Activated T-cell treated with anti-CD3 and anti-CD28 coated beads, Interleukin-2, amount 50 U/mL, for 48 hours (primary cell): ENCODE measurements at places on chromosomes 2 and 18.

GRCh38 chr2:112721819-112722522 lies 1.2 kb downstream of the NT5DC4 start:
- DNase-seq = no peak

DNA sequence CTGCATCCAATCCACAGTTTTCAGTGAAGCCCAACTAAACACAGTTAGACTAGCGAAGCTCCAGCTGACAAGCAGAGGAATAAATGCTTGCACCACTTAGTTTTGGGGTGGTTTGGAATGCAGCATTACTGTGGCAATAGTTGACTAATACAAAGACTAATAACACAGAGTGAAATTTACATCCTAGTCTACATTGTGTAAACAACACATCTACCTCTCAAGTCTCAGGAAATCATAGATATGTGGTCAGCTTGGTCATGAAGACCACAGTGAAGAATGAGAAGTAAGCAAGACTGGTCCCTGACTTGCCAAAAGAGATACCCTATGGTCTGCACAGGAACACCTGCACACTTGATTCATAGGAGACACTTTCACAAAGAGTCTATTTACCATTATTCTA lies 155.1 kb upstream of the TANK start:
- DNase-seq = no peak

GRCh38 chr2:41903474-41904135 lies 144.2 kb upstream of the PKDCC start:
- no peak for DNase-seq

- no peak for DNase-seq
These were observed 484.1 kb downstream of the DCC start for GRCh38 chr18:52824126-52824525.

GRCh38 chr2:126886211-126886915 lies 12.3 kb upstream of the TEX51 start:
- DNase-seq = peak; percentile 80

DNA sequence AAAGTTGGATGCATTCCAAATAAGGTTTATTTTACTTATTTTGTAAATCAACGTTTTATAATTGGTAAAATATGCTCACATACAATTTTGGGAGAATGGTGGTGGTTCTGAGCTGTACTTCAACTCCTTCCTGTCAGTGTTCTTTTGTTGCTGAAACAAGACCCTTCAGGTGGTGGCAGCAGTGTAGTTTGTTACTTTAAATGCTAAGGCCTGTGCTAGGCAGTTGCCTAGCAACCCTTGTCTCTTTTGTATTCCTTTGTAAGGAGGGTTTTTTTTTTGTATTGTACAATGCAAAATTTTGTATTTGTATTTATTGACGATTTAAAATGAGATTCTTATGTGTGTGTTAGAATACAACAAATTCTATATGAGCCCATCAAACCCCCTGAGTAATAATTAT lies 166.0 kb upstream of the FAM98A start:
- no peak for DNase-seq

- no peak for DNase-seq
These were observed 281.3 kb downstream of the AGPS start for GRCh38 chr2:177673602-177674595.

DNA sequence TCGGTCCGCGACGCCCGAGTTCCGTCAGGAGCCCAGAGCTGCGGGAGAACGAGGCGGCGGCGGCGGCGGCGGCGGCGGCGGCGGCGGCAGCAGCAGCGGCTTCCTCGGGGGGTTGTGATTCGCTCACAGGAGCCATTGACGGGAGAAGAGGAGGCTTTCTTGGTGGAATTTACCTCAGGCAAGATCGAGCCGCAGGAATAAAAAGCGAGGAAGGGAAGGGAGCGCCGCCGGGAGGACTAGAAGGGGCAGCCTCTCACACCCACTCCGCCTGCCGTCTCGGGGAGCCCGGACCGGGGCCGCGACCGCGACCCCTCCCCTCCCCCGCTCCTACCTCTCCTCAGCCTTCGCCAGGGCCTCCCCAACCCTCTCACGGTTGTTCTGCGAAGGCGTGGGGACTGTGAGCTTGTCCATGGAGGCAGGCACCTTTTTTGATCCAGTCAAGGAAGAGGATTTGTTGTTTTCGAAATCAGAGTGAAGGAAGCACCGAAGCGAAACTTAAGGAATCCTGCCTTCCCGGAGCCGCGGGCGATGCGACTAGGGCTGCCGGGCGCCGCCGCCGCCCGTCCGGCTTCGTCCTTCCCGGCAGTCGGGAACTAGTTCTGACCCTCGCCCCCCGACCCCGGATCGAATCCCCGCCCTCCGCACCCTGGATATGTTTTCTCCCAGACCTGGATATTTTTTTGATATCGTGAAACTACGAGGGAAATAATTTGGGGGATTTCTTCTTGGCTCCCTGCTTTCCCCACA lies 506 bp downstream of the BMPR2 start:
- DNase-seq = peak; percentile 67

DNA sequence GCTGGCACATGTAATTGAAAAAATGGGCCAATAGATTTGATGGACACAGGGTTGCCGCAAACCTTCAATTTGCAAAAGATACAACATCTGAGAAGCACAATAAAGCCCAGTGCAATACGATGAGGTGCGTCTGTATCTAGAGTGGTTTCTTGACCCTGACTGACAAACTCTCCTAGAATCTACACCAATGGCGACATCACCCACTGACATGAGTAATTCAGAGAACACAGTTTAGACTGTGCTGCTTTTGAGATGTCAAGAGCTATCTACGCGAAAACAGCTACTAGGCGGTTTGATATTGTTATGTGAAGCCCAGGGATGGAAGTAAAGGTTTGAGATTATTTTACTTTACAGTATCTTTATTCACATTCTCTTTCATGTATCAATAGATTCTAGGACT lies 104.9 kb downstream of the EIPR1 start:
- no peak for DNase-seq

DNA sequence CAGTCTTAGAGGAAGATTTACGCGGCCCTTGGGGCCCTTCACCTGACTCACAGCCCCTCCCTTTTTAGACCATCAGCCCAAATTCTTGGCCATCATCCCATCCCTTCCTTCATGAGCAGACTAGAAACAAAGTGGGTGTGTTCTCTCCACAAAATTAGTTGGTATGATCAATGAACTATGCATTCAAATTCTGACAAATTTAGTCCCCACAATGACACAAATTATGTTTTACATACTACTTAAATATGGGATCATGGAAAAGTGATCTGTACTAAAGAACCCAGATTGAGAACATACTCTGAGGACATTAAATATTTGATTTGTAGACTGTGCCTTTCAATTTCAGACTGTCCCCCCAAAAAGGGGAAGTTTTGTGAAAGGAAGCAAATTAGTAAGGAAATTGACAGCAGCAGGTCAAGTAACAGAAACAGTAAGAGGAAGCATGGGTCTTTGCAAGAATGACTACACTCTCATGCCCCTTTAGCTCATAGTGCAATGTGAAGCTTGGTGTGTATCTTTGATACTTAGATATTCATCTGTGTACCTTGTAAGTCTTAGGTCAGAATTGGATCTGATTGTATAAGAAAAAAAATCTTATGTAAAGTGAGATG lies 2.2 kb upstream of the MAPRE2 start:
- no peak for DNase-seq

- no peak for DNase-seq
These were observed 53.9 kb upstream of the DNER start for GRCh38 chr2:229768235-229768634.

DNA sequence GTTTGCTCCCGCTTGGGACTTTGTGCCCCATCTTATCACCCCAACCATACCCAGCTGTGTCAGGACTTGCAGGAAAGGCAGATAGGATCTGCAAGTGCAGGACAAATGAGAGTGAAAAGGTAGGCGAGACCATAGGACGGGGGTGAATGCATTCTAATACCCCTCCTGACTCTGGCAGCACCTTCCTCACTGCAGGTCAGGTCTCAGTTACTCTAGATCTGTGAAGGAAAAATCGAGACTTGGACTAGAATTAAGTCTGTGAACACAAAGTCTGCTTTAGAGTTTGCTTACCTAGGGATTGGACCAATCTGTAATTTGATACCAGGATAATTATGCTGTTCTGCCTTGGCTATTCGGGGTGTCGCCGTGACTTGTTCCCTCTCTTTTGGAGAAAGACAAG lies 19.7 kb downstream of the NT5DC4 start:
- no peak for DNase-seq

DNA sequence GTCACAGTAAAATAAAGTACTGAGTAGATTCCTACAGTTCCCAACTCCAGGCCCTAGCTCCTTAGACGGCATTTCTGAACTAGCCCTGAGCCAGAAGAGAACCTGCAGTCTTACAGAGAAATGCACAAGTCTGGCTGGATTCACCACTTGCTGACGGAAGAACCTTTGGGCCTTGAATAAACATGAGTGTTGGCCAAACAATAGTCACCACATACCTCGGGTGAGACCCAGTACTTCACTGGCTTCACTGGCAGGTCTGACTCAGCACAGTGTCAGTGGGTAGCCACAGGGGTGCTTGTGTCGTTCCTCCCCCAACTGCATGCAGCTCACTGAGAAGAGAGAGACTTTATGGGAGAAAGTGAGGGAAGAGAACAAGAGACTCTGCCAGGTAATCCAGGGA lies 88.9 kb downstream of the TMEM185B start:
- DNase-seq = no peak

DNA sequence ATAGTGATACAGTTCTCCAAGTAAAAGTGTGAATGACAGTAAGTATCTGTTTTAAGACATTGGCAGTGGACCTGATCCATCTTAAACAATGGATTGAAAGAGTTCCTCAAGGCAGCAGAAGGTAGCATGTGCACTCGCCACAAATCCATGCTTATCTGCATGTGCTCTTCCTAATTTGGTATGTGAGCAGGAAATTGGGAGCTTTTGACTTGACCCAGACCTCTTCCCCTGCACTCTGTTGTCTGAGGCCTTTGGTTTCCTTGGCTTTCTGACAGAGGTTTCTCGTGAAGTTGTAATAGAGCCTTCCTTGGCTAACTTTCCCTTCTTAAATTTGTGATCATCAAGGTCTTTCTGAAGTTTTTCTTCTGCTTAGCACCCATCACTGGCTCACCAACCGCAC lies 114.1 kb downstream of the WDSUB1 start:
- no peak for DNase-seq

- DNase-seq = no peak
These were observed 159.5 kb downstream of the TNS1 start for GRCh38 chr2:217843324-217843723.

GRCh38 chr2:25049422-25049821 lies 7.5 kb downstream of the EFR3B start:
- DNase-seq = no peak

DNA sequence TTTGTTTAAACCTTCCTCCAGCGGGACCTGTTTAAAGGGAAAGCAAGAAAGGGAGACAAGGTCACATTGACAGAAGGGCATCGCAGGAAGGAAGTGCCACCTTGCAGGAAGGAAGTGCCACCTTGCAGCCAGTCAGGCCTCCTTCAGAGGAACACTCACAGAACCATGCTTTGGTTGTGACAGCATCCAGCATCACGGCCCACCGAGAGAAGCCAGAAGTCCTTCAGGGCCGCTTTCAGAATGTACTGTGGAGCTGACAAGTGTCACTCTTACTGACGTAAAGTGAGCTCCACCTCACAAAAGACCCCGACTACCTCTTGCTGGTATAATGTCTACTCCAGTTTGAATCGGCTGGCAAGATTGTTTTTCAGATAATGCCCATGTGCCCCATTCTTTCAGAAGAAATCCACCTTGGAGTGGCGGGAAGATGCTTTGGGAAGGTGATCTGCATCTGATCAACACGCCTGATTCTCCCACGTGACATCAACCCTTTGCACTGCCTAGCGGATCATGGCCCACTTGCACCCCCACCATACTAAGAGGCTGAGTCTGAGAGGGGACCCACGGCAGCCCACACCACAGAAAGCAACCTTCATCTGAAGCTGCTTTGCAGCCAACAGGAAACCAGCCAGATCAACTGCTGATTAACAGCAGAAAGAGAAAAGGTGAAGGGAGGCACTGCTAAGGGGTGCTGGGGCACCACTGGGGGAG lies 99.8 kb downstream of the UXS1 start:
- DNase-seq = peak; percentile 61
